ENCODE measurements at places on chromosomes 1 and 21.

GRCh38 chr1:185837711-185838110 is 103.5 kb downstream of the HMCN1 start:
- no peak for DNase-seq

GRCh38 chr1:47444297-47444561 is 6.4 kb downstream of the FOXD2 start:
- DNase-seq: no peak

DNA sequence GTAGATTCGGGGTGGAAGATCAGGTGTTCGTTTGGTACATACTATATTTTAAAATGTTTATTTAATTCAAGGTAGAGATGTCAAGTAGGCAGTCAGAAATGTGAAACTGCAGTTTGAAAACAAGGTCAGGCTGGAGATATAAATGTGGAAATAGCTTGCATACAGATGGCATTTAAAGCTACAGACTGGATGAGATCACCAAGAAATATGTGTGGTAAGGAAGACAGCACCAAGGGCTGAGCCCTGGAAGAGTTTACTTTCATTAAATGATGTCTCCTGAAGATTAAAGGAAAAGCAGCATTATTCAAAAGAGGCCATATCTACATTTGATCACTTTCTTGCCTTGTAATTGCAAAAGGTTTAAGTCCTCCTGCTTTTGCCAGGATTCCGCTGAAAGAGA is 271.3 kb downstream of the PTBP2 start:
- DNase-seq: no peak

GRCh38 chr21:26773058-26773457 is 72.2 kb downstream of the ADAMTS1 start:
- DNase-seq: no peak

GRCh38 chr1:96473791-96474434 is 247.7 kb upstream of the PTBP2 start:
- DNase-seq: peak; percentile 55

DNA sequence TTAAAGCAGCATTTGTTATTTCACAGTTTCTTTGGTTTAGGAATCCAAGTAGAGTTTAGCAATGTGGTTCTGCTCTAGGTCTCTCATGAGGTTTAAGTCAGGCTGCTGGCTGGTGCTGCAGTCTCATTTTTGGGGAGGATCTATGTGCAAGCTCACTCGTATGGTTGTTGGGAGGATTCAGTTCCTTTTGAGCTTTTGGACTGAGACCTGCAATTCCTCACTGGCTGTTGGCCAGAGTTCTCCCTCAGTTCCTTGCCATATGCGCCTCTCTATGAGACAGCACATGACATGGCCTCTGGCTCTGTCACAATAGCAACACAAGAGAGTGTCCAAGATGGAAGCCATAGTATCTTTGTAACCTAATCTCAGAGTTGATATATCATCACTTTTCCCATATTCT is 91.0 kb downstream of the OLFML2B start:
- no peak for DNase-seq

- DNase-seq: no peak
These were observed 9.1 kb upstream of the COA7 start for GRCh38 chr1:52706941-52707926.

- DNase-seq: no peak
These were observed 24.6 kb downstream of the CR1L start for GRCh38 chr1:207669528-207670009.

- no peak for DNase-seq
These were observed 30.2 kb downstream of the RASAL2 start for GRCh38 chr1:178124115-178124514.

GRCh38 chr1:67031121-67031858 is 22.7 kb downstream of the SLC35D1 start:
- DNase-seq: no peak

DNA sequence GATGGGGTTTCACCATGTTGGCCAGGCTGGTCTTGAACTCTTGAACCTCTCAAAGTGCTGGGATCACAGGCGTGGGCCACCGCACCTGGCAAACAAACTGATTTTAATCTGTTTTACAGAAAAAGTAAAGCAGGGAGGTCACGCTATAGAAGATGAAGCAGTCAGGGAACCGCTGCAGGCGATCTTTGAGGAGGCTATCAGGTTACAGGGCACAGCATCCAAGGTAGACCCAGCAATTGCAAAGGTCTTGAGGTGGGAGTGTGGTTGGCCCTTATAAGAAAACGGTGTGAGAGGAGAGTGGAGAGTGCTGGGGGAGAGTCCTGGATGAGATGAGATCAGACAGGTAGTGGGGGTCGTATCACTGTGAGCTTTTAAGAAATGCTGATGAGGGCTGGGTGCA is 2.6 kb upstream of the TMCO4 start:
- no peak for DNase-seq

DNA sequence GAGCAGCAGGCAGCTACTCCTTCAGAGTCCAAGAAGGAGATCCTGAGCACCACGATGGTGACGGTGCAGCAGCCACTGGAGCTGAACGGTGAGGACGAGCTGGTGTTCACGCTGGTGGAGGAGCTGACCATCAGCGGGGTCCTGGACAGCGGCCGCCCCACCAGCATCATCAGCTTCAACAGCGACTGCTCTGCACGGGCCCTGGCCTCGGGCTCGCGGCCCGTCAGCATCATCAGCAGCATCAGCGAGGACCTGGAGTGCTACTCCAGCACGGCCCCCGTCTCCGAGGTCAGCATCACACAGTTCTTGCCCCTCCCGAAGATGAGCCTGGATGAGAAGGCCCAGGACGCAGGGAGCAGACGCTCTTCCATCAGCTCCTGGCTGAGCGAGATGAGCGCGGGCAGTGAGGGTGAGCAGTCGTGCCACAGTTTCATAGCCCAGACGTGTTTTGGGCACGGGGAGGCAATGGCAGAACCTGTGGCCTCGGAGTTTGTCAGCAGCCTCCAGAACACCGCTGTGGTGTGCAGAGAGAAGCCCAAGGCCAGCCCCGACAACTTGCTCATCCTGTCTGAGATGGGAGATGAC is 531.8 kb downstream of the KIF26B start:
- no peak for DNase-seq
